T follicular helper cell (primary cell): ENCODE measurements at places on chromosomes 7 and 10.
A peak's percentile ranks its signal among the peaks of the same experiment; 100 is the strongest.

DNA sequence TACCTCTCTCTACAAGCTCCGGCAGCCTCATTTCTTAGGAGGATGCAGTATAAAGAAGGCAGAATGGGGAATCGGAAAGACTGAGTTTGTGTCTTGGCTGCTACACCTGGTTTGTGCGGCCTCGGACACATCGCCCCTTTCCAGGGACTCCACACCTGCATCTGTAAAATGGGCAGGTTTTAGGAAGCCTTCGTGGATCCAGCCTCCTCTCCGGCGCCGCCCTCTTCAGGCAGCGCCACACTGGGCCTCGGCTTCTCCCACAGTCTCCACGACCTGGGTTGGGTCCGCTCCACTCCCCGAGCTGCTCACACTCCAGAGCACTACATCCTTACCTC lies 341 bp downstream of the GOT1 start:
- no peak for DNase-seq

GRCh38 chr10:11089272-11089671 lies 71.6 kb downstream of the CELF2 start:
- no peak for DNase-seq

DNA sequence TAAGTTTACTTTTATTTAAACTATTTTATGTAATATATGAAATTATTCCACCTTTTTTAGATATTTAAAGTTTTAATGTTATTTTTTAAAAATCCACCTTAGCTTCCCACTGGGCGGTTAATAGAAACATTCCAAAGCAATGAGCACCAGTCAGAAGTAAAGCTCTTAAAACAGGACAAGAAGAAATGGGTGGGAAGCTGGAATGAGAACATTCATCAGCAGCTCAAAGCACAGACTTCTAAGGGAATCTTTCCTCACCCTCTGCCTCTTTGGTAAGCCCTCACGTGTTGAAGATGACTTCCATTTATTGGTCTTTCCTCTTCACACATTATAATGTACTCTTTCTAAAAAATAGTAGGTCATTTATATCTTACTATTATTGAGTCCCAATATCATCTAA lies 3.1 kb downstream of the AGMO start:
- no peak for DNase-seq

GRCh38 chr7:22572937-22573336 lies 72.9 kb upstream of the STEAP1B start:
- DNase-seq = no peak

- DNase-seq = no peak
Observed at GRCh38 chr7:4707217-4707741, 25.2 kb downstream of the FOXK1 start.

- DNase-seq = no peak
Observed at GRCh38 chr10:36597756-36598320, 527.6 kb upstream of the ANKRD30A start.

DNA sequence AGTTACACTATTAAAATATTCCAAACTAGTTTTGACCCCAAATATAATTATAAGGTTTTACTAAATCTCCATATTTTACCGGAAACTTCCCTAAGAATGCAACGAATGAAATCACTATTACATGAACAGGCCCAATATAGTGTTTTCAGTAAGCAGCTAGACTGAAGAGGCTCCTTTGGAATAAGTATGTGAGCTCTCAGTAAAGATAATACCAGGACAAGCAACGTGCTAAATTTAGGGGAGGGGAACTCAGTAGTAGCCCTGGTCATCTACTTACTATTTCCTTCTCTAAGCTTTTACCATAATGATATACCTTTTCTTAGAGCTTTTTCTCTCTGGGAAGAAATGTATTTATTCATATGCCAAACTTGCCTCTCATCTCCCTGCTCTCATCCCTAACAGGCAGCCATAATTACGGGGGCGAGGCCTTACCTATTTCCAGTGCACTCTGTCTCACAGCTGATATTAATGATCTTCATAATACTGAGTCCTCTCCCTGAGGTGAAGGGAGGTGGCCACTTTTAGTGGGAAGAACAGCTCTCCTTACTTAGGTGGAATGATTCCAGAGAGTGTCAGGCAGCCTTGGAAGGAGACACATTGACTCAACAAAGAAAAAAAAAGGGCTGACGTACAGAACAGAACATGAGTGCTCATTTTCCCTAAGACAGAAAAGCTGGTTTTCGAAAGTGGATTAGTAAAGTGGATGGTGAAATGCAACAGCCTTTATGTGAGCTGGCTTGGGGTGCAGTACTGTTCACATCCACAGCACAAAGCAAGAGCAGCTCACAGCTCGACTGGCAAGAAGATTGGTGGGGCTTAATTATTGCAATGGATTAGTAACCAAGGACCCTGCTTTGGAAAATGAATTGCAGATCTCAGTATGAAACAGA lies 165.4 kb downstream of the GLI3 start:
- DNase-seq = no peak

GRCh38 chr7:49279891-49280290 lies 355.5 kb downstream of the CDC14C start:
- no peak for DNase-seq

GRCh38 chr10:60114765-60115586 lies 208.6 kb upstream of the CCDC6 start:
- DNase-seq = no peak

- DNase-seq = no peak
Observed at GRCh38 chr7:26265499-26266075, 26.1 kb upstream of the SNX10 start.

DNA sequence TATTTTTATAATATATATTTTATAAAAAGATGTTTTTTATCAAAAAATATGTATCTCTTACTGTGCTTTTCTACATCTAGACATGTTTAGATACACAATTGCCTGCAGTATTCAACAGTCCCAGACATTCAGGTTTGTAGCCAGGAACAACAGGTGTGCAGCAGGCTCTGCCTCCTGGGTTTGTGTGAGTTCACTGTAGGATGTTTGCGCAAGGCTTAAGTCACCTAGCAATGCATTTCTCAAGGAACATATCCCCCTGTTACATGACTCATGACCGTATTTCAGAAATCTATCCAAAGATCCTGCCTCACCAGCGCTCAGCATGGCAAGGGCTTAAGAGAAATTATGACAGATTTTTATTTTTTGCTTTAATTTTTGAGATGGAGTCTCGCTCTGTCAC lies 41.5 kb downstream of the PITRM1 start:
- DNase-seq = no peak

DNA sequence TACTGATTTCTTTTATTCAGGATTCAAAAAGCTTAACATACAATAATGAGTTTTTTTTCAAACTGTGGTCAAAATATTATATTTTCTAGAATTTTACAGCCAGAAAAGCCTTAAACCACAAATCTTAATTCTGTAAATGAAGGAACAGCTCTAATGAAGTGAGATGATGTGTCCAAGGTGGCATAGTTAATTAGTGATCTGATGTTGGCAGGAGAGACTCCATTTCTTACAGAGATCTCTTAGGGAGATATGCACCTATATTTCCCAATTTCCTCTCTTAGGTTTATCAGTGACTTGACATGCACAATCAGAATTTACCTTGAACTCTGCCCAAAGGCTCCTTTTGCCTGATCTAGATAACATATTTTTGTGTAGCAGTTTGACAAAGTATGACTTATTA lies 211.1 kb upstream of the ZNF804B start:
- DNase-seq = no peak

- no peak for DNase-seq
Observed at GRCh38 chr10:112246-112645, 23.0 kb upstream of the ZMYND11 start.

GRCh38 chr10:43322331-43322730 lies 49.1 kb upstream of the FXYD4 start:
- no peak for DNase-seq

GRCh38 chr10:132886211-132887099 lies 55.9 kb downstream of the CFAP46 start:
- no peak for DNase-seq

GRCh38 chr7:71974611-71975010 lies 437.5 kb downstream of the CALN1 start:
- DNase-seq = no peak

DNA sequence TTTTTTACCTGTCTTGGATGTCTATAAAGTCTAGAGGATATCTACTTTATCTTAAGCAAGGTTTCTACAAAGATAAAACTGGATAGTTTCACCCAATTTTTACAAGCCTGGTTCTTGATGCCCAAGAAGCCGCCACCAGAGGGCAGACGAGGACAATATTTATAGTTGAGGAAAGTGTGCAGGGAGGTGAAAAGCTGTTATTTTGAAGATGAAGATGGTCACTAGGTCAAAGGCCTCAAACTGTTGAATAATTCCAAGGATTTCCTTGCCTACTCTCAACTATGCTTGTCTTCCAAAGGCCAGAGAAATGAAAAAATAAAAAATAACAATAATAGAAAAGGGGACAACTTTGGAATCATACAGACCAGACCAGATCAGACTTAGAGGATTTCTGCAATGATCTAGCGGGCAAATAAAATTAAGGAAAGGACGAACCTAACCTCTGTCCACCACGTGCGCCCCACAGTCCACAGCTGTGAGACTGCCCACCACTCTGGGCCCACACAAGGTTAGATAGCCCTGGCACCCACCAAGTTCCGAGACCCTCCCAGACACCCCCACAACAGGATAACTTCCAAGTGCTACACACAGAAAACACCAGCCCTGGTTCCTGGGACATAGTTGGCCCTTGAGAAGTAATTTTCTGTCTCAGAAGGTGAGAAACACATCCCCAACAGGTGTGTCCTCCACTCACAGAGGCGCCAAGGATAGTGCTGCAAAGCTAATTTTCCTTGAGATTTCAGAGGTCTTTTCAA lies 2.8 kb downstream of the PKD1L1 start:
- peak; percentile 62 for DNase-seq

GRCh38 chr7:27553273-27553672 lies 109.4 kb downstream of the HIBADH start:
- no peak for DNase-seq

DNA sequence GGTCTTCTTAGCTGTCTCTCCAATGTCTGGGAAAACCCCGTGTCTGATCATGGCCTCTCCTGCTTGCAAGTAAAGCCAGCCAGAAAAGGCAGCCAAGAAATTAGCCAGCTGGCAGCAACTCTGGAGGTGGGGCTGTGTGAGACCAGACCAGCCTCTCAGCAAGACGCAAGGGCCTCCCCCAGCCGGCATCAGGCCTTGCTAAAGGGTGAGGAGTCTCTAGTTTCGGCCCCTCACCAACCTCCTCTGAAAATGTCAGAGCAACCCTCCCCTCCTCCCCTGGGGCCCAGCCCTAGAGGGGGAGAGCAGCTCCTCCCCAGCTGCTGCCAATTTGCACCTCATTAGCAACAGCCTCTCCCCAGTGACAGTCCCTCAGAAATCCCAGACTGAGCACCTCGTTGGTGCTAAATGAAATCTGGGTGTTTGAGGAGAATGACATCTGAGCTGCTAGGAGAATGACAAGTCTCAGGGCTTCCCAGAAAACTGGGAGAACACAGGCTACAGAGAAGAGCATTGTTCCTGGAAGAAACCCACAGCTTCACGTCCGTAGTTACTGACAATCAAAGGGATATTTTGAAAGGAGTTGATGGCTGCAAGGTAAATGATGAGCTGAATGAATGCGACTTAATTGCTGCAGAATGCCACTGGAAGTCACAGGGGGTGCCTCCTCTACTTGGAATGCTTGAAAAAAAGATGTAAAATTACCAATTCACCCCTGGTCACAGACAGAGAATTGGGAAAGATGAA lies 25.9 kb downstream of the DGKI start:
- no peak for DNase-seq

GRCh38 chr10:5659702-5660528 lies 6.5 kb downstream of the ASB13 start:
- DNase-seq = no peak

- no peak for DNase-seq
Observed at GRCh38 chr10:130174328-130174727, 38.1 kb downstream of the GLRX3 start.

GRCh38 chr10:30436671-30437030 lies 2.7 kb downstream of the MAP3K8 start:
- DNase-seq = no peak

GRCh38 chr10:112343056-112343806 lies 30.7 kb upstream of the ACSL5 start:
- no peak for DNase-seq

DNA sequence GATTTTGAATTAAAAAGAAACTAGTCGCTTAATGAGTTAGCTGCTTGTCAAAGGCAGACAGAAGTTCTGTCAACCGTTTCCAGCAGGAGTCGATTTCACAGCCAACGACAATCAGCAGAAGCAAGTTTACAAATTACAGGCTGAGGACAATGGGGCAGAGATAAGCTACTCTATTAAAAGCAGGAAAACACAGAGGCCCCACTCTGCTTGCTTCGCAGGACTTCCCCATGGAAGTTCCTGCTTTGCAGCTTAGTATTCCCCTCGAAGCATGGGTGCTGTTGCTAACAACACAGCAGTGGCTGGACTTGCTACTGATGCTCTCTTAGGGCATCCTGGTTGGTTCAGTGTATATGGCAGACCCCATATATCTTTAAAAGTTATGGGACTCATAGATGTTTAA lies 50.8 kb upstream of the KLF6 start:
- no peak for DNase-seq

- no peak for DNase-seq
Observed at GRCh38 chr7:91789086-91789485, 91.4 kb downstream of the MTERF1 start.

DNA sequence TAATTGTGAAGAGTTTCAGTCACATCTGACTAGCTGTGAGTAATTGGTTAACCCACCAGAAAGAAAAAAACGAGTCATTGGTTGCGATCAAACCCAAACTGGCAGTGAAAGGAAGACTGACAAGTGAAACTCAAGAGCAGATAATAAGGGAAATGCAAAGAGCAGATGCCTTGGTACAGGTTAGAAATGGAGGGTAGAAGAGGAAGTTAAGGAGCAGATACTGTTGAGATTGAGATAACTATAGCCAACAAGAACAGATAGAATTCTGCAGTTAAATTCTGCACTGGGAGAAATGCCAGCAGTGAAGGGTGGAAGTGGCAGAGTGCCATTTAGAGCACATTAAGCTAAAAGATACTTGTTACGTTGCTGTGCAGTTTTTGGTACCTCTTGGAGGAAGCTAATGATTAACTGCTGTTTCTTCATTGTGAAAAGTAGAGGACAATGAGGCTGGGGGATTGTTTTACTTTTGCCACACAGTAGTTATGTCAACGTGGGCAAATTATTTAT lies 65.8 kb downstream of the CDK13 start:
- no peak for DNase-seq

DNA sequence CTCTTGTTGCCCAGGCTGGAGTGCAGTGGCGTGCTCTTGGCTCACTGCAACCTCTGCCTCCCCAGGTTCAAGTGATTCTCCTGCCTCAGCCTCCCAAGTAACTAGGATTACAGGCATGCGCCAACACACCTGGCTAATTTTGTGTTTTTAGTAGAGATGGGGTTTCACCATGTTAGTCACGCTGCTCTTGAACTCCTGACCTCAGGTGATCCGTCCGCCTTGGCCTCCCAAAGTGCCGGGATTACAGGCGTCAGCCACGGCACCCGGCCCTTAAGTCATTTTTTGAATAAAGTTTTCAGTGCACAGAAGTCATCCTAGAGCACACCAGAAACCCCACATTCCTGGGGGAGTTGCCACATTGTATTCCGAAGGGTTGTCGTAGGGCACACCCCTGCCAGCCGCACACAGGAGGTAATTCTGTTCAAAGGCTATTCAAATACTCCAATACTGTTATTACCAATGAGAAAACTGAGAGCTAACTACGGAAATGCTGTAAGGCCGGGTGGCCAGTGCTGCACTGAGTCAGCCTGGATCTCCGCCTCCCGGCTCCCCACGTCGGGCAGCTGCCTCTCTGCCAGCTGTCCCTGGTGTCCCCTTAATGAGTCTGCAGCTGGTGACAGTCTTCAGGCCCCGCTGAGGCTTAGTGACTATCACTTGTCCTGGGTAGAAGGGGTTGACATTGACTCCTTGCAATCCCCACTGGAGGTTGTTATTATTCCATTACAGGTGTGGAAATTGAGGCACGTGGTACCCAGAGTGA lies 8.6 kb upstream of the RFC2 start:
- no peak for DNase-seq

- DNase-seq = no peak
Observed at GRCh38 chr10:98272656-98273055, 4.7 kb upstream of the LOXL4 start.
